WTC11 (cell line): ENCODE measurements at places on chromosomes 13 and 19. TPM values are rescaled to one million over a fixed set of nuclear protein-coding genes. Genes with fewer than 3 reads are reported as not detected.

The PLK5 gene
- total RNA-seq, result 0.60 to 1.4 TPM (median 0.62 TPM) in 3 replicates

GRCh38 chr13:80716610-80717081, 375.7 kb upstream of the SPRY2 start:
- DNase-seq, result no peak

The ZNF418 gene
- total RNA-seq, result 19.6 to 21.1 TPM (median 20.8 TPM) in 3 replicates

GRCh38 chr19:42555317-42555716, 27.0 kb upstream of the CEACAM1 start:
- DNase-seq, result no peak

The TYROBP gene
- 0.34 to 0.55 TPM (median 0.46 TPM) in 3 replicates for total RNA-seq

DNA sequence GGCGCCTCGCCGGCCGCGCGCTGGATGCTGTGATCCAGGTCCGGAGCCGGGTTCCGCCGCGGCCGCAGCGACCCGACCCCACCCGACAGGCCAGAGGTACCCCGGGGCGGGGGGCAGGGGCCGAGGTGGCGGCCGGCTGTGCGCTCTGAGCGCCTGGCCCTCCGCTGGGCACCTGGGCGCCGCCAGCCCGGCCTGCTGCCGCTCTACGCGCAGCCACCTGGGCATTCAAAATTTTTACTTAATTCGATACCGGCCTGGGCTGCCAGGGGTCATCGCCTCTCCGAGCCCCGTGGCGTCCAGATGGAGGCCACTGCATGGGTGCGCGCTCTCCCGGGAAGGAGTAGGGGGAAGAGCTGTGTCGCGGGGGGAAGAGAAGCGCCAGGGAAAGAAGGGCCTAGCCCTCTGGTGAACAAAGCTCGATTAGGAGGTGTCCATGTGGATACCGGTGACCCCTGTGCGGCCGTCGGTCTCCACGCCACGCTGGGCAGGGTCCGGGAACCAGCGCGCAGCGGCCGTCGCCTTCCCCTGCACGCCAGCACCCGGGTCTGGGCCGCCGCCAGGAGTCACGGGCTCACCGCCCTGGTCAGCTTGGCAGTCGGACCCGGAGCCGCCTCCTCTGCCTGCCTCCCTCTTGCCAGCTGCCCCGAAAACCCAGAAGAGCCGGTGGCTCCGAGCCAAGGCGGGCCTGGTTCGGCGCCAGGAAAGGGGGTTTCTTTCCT, 666 bp downstream of the BIVM start:
- peak; percentile 32 for DNase-seq

The LILRA5 gene
- total RNA-seq, result 0.25 TPM in 1 of 3 replicates, not detected in the others

DNA sequence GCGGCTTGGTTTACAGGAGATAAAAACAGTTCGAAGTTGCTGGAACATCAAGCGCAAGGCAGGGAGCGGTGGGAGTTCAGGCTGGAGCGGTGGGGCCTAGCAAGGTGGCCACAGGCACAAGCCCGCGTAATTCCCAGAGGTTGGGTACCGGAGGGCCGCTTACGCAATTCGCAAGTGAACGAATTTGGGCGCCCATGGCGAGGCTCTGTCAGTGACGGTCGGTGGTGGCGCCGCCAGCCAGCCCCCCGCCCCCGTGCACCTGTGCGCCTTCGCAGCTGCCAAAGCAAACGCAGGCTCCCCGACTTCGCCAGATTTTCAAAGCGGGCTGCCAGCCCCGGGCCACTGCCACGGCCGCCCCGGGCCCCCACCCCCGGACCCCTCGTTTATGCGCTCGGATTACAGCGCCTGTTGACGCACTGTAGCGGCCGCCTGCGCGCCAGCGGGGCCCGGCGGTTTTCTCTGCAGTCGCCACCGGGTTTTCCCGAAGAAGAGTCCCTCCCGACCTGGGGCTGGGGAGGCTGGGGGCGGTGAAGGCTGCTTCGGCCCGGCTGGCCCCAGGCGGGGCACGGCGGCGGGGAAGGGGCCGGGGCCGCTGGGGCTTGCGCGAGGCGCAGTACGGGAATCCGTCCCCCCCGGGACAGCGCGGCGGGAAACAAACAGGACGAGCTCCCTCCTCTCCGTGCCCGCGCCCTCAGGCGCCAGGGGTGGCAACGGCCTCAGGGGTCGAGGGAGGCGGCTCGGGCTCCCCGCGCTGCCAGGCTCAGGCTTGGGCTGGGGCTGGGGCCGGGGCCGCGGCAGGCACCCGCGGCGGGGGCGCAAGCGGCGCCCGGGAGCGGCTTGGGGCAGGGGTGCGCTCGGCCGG, 709 bp downstream of the N4BP2L1 start:
- DNase-seq, result peak; percentile 77

The GRIK5 gene
- 52.3 to 71.3 TPM (median 66.3 TPM) in 3 replicates for total RNA-seq

DNA sequence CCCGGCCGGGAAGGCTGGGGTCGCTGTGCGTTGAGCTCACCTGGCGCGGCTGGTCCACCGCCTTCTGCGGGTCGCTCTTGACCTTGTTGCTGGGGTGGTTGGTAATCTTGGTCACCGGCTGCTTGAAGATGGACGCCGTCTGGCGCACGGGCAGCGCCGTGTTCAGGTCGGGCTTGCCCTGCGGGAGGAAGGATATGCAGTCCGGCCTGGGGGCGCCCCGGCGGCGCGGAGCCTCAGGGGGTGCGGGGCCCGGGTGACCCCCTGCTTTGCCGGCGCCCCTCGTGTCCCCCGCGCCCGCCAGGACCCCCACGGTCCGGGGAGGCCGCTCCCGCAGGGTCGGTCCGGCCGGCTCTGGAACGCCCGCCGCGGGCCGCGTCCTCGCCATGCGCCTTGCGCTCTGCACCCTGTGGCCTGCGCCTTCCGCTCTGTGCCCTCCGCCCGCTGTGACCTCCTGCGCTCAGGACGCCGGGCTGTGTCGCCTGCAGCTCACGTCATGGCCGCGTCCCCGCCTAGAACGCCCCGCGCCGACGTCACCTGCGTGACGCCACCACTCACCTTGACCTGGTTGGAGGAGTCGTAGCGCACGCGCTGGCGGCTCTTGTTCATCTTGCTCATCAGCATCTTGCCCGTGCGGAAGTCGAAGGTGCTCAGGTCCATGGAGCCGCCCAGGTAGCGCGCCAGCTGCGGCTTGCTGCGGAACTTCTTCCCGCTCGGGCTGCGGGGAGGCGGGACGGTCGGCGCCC, 8.0 kb downstream of the MBD3 start:
- no peak for DNase-seq

- no peak for DNase-seq
These were observed 199.3 kb upstream of the UBL3 start for GRCh38 chr13:30049692-30050091.

The C2CD4C gene
- total RNA-seq, result 6.6 to 9.8 TPM (median 7.9 TPM) in 3 replicates

GRCh38 chr13:98279473-98280175, 102.6 kb upstream of the RNF113B start:
- no peak for DNase-seq

The KHSRP gene
- total RNA-seq, result 528 to 572 TPM (median 549 TPM) in 3 replicates

GRCh38 chr19:36488846-36489117, 579 bp downstream of the ZNF566 start:
- DNase-seq, result no peak
